ENCODE measurements at places on chromosomes 12 and 14. TPM values are rescaled to one million over a fixed set of nuclear protein-coding genes. Genes with fewer than 3 reads are reported as not detected.

DNA sequence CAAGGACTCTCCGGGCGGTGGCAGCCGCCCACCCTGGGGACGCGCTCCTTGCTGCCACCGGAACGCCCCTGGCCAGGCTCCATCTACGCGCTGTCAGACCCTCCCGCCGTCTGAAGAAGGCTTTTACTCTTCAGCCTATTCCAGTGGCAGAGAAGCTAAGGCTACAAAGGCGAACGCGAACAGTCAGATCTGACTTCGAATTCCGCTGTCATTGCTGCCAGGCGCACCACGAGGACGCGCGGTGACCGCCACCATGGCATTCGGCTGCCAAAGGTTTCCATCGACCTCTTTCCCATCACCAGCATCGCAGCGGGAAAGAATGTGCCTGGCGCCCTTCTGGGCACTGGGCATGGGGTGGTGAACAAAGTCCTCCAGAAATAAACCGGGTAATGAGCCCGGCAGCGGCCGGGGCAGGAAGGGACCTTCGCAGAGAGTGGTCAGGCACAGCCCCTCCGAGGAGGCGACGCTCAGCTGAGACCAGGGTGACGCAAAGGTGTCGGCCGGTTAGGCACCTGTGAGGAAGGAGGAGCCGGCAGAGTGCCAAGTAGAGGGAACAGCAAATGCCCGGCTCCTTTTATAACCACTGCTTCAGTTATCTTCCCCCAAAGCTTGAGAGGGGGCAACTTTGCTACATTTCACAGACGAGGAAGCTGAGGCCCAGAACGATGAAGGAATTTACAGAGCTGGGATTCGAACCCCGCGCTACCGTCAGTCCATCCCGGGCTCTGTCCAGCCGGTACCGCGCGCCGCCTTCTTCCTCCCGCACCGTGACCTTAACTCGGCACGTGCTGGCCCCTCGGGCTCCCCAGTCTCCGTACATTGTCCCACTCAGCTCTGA is 1.9 kb upstream of the RFX4 start:
- DNase-seq, result no peak

GRCh38 chr12:121953695-121954094 is 35.3 kb downstream of the CFAP251 start:
- DNase-seq, result no peak

Gene ATG2B
- total RNA-seq, result 60.8 TPM

- DNase-seq, result no peak
These were observed 406.3 kb upstream of the FAR2 start for GRCh38 chr12:28742791-28743190.

DNA sequence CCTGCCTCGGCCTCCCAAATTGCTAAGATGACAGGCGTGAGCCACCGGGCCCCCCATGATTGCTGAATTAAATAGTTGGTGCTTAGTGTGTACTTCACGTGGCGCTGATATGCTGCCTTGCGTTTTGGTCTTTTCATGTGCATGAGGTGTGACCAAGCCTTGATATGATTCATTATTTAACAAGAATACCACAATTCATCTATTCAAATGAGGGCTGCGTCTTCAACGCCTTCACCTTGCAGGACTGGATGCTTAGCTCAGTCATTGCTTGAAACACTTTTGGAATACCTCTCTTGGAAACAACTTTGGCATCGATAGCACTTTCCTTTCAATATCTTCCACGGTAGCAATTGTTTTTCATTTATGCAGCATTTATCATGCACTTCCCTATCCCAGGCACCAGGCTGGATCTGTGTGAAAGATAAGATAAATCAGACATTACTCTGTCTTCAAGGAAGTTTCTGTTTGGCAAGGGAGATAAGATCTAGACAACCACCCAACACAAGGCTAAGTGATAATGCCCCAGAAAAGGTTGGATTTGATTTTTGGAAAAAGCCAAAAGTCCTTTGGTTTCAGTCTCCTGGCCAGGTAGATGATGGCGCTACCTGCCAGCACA is 1.3 kb upstream of the TEAD4 start:
- DNase-seq, result no peak

DNA sequence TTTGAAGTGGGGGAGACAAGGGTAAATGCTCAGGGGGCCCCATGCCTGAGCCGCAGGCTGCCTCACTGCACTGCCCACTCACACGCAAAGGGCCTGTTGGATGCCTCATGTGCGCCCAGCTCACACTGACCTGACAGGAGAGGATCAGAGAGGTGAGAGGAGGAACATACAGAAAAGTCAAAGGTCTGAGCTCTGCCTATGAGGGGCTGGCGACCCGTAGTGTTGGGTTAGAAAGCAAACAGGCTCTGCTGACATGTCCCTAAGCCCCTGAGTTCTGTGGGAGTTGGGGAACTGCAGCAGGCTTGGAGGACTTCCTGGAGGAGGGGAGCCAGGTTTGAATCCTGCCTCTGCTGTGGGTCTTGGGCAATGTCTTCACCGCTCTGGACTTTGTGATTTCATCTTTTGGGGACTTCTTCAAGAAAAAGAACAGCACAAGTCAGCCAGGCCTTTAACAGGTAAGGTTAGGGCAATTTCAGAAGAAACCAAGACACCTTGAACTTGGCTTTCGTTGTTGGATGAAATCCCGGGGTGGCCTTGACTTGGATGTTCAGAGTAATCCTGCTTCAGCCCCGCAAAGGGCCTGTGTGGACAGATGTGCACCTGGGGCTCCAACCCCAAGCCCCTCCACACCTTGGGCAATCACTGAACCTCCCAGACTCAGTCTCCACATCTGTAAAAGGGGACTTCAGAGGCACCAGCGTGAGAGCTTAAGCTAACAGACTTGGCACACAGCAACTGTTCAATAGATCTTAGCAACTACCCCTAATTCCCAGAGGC is 116.8 kb downstream of the SCARB1 start:
- no peak for DNase-seq

Gene TAS2R7
- total RNA-seq, result not detected

Gene CPNE6
- total RNA-seq, result 0.04 TPM

DNA sequence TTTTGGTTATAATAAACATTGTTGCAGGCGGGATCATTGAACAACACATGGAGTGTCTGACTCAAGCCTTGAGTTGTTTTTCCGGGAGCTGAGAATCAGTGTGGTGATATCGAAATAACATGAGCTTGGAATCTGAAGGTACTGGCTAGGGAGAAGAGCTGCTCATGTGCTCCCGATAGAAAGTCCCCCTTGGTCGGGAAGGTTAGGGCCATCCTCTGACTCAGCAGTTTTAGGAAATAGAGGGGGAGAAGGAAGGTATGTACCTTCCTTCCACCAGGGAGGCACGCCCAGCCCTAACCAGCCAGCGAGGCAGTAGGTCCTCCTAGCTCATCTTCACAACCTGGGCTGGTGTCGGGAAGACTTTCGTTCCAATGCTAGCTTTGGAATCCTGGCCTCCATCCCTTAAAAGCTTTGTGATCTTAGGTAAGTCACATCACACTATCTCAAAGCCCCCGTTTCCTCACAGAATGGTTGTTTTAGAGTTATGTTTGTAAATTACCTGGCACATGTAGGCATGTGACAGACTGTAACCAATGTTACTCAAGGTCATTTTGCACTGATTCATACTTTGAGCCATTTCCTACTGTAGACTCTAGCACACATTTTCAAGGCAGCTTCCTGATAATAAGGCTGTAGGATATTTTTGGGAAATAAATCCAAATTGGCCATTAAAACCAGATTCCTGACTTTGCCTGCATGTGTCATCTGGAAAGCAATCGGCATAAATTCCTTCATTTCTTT is 1.9 kb upstream of the RAB35 start:
- DNase-seq, result peak; percentile 59

GRCh38 chr12:936377-937345 is 12.8 kb downstream of the RAD52 start:
- no peak for DNase-seq

- DNase-seq, result no peak
These were observed 3.6 kb downstream of the FOXA1 start for GRCh38 chr14:37591311-37591940.

- DNase-seq, result no peak
These were observed 24.6 kb downstream of the LIN7A start for GRCh38 chr12:80912901-80913770.

DNA sequence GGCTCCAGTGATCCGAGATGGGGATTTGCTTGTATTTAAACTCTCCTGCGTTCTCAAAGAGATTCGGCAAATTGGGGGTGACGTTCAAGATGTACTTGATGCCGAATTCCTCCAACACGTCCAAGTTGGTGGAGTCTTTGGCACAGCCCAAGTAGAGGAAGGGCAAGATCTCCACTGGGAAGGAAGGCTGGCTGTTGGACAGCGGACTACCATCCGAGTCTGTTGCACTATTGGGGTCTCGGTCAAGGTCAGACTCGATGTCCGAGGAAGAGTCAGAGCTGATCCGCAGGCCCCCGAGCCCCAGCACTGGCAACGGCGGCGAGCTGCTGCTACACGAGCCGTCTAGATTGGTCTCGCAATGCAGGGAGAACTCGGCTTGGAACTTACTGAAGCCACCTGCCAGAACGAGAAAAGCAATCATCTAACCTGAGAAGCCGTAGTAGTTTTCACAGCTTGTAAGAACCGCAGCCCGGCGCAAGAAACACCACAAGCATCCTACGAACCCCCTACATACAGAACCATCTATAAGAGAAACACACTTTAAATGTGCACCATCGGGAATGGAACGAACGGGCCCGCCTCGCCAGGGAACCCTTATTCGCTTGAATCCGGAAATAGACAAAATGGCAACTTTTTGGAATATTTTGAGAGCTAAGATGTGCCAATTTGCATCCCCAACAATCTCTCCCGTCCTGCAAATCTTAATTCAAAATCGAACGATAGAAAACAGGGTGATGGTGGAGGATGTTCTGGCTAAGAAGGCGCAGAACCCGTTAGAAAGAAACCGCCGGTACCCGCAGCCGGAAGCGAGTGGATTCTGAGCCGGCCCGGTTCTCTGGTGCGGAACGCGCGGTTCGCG is 1.4 kb downstream of the DUSP6 start:
- peak; percentile 80 for DNase-seq

Gene GALNT16
- total RNA-seq, result not detected

Gene PRR4
- 5.7 TPM for total RNA-seq

GRCh38 chr12:13443028-13443427 is 246.5 kb downstream of the EMP1 start:
- no peak for DNase-seq

DNA sequence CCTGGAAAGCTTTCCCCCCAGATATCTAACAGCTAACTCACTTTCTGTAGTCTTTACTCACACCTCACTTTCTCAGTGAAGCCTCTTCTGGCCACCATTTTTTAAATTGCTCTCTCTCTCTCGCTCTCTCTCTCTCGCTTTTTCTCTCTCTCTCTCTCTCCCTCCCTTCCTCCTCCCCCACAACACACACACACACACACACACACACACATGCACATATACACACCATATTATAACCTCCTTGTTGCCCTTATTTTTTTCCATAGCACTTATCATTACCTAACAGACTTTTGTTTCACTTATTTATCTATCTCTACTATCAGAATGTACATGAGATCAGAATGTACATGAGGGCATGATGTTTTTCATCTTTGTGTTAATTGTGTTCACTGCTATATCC is 156.8 kb downstream of the DUSP6 start:
- DNase-seq, result no peak

Gene LHX5
- total RNA-seq, result not detected

- no peak for DNase-seq
These were observed 40.3 kb downstream of the PEX5 start for GRCh38 chr12:7229741-7230140.

DNA sequence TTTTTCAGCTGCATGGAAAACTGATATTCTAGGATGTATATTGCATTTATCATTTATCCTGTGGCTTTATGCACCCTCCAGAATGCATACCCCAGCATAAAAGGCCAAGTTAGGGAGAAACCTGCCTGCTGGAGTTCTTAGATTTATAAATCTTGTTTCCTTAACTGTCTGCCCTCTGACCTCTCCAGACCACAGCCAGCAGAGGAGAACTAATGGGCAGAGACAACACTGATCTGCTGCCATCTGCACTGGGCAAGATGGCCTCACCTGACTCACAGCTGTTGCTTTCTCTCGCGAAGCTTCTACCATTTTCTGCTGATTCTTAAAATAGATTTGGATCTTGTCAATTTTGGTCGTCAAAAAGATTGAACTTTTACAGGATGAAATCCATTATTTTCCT is 65.8 kb downstream of the PPP2R5C start:
- DNase-seq, result no peak

Gene SLC6A15
- total RNA-seq, result not detected

Gene CACNA1C
- total RNA-seq, result not detected

DNA sequence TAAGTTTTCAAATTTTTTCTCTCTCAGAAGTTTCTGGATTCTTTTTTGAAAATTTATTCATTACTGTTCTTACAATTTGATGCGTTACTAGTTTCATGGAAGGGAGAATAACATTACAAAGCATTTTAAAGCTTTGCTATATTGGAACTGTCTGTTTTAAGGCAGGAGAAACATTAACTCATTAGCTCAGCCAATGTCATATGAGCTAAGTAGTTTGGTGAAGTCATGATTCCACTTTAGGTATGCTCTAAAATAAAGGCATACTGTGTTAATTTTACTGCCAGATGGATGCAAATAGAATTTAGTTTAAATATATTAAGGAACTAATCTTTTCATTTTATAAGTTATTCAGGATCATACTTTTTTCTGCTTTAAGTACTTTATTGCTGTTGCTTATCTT is 46.0 kb downstream of the ARID2 start:
- DNase-seq, result no peak

Gene TTC5
- total RNA-seq, result 28.0 TPM

GRCh38 chr12:6118891-6119568 is 5.4 kb downstream of the VWF start:
- no peak for DNase-seq

DNA sequence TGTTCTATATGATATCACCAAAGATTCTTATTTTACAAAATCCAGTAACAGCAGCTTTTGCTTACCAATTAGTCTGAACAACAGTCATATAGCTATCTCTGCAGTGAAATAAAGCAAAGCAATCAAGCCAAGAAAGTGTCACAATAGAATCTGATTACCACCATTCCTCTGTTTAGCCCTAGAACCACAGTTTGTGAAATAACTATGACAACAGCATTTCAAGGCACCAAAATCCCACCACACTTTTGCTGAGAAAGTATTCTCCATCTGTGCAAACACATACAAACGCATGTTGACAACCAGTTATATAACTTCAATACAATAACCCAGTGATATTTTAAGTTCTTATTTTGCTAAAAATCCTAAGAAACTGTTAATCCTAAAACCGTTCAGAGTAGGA is 7.4 kb downstream of the PPP1R13B start:
- DNase-seq, result no peak

DNA sequence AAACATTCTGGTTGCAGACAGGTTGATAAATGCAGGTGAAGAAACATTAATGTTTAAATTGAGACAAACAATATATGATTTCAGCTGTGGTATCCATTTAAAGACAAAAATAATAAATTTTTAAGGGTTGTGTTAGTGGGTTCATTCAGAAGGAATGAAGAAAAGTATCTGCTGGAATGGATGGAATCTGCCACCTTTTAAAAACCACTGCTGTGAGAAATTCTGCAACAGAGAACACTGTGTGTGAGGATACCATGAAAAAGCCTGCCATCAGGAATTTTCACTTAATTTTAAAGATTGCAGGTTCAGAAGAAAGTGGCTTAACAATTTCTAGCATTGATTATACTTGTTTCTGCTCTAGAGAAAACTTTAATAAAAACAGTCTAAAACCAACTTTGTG is 184.6 kb upstream of the SOX5 start:
- DNase-seq, result no peak

Gene KRT4
- not detected for total RNA-seq
